ENCODE measurements at places on chromosomes 1 and 21.

DNA sequence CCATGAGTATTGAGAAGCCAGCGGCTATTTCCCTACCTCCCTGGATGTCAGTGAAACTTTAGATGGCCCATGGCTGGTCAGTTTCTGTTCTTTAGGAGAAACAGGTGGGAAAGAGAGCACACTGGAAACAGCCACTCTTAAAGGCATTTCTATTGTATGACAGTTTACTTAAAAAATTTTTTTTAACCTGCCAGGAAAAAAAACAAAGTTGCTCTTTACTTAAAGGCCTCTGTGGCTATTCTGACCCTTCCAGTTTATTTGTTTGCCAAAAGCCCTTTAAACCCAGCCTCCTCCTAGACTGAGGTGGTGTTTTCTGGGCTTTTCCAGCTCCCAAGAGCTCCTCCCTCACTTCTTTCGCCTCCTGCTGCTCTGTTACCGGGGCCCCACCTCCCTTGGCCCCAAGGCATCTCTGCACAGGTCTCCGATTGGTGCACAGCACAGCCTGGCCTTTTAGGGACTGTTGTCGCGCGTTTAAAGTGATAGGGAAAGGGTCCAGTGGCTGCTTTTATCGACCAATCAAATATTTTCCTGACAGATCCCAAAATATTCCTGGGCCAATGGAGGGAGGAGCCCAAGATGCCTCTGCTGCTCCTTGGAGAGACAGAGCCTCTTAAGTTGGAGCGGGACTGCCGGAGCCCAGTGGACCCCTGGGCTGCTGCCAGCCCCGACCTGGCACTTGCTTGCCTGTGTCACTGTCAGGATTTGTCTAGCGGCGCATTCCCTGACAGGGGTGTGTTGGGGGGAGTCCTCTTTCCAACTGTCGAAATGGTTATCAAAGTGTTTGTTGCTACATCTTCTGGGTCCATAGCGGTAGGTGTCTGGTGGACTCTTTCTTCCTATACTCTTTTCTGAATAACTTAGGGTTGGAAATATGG lies at the start of gene SH3BGR:
Gene SH3BGR, plus strand, starts transcription at position 639 of the 875 bp plus-strand sequence. Its CDS starts 127 bp downstream, at position 766.
- no peak for DNase-seq

- no peak for DNase-seq
Measured at GRCh38 chr1:180152588-180152987, 2.1 kb upstream of the QSOX1 start.

DNA sequence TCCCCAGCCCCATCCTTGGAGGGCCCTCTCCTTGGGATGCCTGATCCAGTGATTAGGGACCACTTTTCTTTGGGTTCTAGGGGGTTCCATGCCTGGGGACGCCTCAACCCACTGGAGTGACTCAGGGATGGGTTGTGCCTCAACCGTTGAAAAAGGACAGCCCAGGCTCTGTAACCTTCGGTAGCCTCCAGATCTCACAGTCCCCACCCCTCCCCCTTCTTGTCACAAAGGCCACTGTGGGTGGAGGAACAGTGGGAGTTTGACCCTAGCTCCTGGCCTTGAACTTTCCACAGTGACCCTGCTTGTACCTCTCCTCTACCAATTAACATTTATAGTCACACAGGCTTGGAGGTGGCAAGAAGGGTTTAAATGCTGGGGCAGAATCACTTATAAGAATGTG lies 2.6 kb upstream of the RORC start:
- DNase-seq = no peak

GRCh38 chr1:219120624-219121544 lies 52.8 kb upstream of the LYPLAL1 start:
- DNase-seq = peak; percentile 17

- DNase-seq = no peak
Measured at GRCh38 chr1:22949822-22950331, 22.8 kb downstream of the LACTBL1 start.

- DNase-seq = no peak
Measured at GRCh38 chr1:112589766-112590165, 29.2 kb downstream of the ST7L start.

DNA sequence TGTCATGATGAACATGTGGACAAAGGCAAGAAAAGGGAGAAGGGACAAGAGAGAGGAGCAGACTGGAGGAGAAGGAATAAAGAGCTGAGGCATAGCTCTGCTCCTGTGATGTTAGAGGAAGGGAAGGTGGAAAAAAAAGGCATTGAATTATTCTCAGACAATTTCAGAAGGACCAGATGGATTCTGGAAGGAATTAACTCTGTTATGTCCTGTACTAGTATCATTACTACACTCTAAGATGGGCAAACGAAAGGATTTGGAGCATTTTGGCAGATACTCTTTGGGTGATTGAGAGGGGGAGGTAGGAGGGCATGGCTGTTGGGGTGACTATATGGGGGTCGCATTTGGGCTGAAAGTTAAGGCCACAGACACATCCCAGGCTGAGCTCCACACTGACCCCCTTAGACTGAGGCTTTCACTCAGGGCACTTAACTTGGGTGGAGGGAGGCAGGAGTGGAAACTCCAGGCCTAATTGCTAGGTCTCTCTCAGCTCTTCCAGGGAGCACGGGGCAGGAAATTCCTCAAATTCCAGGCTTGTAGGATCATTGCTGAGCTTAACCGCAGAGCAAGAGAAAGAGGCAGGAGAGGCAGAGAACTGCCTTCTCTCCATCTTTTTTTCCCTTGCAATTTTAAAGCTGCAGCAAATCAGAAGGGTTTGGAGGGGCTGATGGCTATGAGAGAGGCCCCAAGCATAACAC lies 25.9 kb downstream of the KIRREL1 start:
- DNase-seq = no peak

- DNase-seq = no peak
Measured at GRCh38 chr1:60428127-60428526, 354.6 kb upstream of the C1orf87 start.

GRCh38 chr1:197620714-197621163 lies 154.5 kb downstream of the DENND1B start:
- DNase-seq = no peak

DNA sequence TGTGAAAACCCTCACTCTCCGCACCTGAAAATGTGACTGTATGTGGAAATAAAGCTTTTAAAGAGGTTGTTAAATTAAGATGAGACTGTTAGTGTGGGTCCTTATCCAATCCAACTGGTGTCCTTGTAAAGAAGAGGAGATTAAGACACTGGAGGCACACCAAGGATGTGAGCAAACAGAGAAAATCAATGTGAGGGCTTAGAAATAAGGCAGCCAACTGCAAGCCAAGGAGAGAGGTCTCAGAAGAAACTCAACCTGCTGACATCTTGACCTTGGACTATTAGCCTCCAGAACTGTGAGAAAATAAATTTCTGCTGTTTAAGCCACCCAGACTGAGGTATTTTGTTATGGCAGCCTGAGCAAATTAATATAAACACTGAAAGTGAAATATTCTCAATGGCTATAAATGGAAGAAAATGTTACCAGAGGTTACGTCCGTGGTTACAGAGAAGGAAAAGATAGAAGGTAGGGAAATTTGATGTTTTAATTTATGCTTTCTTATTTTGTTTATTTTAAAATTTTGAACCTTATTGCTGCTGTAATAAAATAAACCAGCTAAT lies 22.4 kb upstream of the WLS start:
- no peak for DNase-seq

- no peak for DNase-seq
Measured at GRCh38 chr1:111223126-111223685, 4.3 kb upstream of the CHI3L2 start.

DNA sequence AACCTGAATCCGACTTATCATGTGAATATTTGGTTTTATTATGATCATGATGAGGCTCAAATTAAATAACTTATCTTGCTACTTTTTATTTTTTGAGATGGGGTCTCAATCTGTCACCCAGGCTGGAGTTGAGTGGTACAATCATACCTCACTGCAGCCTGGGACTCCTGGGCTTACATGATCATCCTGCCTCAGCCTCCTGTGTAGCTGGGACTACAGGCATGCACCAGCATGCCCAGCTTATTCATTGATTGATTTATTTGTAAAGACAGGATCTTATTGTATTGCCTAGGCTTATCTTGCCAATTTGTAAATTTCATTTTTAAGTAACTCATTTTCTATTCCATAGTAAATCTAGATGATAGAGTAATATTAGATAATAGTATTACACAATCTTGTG lies 84.3 kb downstream of the COL11A1 start:
- no peak for DNase-seq

- DNase-seq = no peak
Measured at GRCh38 chr21:42030311-42030710, 20.2 kb upstream of the ZBTB21 start.

- DNase-seq = no peak
Measured at GRCh38 chr1:16178596-16179497, 23.0 kb upstream of the EPHA2 start.

DNA sequence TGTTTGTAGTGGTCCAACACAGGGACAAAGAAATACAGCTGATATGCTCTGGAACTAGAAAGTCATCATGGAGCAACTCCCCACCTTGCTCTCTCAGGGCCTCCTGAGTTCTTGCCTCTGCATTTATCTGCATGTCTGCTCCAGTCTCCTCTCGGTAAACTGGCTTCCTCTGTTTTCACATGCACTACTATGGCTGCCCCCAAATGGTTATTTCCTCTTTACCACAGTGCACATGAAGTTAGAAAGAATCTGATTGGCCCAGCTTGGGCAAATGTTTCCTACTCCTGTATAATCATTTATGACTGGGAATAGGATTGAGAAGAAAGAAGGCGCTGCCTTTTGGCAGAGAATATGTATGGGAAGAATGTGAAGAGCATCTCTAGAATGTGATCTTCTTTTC lies 16.5 kb upstream of the PSMB2 start:
- DNase-seq = no peak
